Tibial artery (tissue), 4 donors: ENCODE measurements at places on chromosomes 3 and 15.

DNA sequence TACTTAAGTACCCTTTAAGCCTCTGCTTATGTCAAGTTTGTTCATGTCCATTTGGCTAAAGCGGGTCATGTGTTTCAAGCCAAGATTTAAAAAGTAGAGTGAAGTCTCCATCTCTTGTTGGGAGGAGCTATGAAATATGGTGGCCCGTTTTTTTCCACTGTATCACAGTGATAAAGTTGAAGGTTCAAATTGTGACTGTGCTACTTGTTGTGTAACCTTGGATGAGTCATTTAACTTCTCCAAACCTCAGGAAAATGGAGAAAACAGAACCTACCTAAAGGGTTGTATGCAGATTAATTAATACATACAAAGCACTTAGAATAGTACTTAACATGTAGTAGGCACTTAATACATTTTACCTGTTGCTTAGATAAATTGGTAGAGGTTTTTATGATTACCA lies 43.4 kb downstream of the SNAPC5 start:
- DNase-seq = no peak

GRCh38 chr3:190621927-190622326 lies 108.0 kb downstream of the IL1RAP start:
- DNase-seq = no peak

DNA sequence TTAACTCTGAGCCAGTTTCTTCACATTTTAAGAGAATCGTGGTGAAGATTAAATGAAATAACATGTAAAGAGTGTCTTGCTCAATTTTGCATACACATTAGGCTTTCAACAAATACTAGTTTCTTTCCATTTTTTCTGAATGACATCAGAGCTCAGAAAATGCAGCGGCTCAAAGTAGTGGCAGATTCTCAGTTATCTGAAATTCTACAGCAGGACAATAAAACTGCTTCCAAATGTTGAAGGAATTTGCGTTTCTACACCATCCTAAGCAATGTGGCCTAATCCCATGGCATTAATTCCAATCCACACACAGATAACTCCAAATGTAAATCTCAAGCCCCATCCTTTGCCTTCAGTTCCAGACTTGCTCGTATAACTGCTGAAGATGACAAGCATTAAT lies 115.8 kb downstream of the PLCH1 start:
- no peak for DNase-seq

DNA sequence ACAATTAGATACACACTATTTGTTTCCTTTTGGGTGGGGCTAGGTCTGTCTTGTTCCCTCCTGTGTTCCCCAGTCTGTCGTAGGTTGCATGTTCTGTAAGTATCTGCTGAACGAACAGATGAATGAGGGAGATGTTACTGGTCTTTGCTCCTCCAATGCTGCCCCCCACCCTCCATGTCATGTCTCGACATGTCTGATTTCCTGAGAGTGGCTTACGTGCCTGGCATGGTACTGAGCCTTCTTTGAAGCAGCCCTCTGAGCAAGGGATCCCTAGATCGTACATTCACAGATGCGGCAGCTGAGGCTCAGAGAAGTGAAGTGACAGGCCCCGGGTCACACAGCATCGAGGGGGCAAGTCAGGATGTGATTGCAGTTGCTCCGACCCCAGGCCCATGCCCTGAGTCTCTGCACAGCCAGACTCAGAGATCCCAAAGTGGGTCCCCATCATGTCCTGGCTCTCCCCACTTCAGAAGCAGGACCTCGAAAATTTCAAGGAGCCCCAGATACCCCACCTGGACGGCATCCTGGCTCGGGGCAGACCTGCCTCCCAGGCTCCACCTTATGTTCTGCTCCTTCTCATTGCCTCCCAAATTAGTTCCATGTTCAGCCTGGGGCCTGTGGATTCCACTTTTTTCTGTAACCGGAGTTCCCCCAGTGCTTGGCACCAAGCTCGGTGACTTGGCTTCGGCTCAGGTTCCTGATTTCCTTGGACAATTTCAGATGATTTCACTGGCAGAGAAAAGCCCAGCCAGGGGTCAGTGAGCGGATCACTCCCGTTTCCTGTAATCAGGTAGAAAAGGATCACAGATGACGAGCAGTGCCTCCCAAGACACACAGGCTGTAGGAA lies 24.7 kb downstream of the GOLGA6L2 start:
- DNase-seq = peak; percentile 89

DNA sequence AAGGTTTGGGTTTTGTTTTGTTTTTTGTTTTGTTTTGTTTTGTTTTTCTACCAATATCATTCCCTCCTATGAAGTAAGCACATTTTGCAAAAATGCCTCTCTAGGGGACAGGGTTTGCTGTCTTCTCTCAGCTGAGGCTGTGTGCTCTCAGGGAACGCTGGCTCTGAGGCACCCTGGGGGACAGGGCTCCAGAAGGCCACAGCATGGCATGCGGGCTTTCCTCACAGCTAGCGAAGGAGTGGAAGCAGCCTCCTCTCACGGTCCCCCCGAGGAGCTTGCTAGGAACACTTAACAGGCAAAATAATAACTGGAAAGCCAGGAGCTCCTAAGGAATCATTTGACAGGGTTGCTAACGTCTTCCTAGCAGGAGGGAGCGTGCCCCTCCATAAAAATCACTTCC lies 227.7 kb upstream of the ST8SIA2 start:
- DNase-seq = no peak

- no peak for DNase-seq
These were observed 1.9 kb downstream of the CNBP start for GRCh38 chr3:129181819-129182218.

DNA sequence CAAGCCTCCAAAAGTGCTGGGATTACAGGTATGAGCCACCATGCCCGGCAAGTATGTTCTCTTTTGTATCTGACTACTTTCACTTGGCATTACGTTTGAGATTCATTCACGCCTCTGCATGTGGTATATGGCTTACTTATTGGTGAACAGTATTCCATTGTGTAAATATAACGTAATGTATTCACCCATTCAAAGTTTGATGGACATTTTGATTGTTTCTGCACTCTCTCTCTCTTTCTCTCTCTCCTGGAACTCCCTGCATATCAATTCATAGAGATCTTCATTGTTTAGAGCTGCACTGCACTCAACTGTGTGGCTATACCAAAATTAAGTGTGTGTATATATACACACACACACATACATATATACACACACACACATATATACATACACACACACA lies 30.4 kb downstream of the SPPL2A start:
- no peak for DNase-seq

- DNase-seq = no peak
These were observed 111.6 kb downstream of the TPRA1 start for GRCh38 chr3:127478922-127479321.

DNA sequence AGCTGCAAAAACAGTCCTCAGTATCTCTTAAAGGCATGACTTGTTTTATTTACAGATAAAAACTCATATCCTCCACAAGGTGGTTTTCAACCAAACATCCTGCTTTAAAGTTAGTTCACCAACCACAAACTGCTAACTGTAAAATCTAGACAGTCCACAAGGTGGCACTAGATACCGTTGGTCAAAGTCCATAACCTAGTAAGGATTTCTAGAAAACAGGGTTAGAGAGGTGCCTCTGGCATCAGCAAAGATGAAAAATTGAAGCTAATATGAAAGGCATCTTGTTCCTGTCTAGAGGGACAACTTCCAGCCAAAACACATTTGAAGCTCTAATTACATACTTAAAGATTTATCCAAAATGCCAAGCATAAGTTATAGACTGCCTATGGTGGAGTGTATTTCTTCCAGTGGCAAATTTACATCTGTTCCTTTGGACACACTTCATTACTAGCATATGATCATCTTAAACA lies 56.0 kb downstream of the ZMAT3 start:
- DNase-seq = peak; percentile 24

GRCh38 chr15:51328926-51329325 lies 9.5 kb downstream of the CYP19A1 start:
- DNase-seq = no peak

DNA sequence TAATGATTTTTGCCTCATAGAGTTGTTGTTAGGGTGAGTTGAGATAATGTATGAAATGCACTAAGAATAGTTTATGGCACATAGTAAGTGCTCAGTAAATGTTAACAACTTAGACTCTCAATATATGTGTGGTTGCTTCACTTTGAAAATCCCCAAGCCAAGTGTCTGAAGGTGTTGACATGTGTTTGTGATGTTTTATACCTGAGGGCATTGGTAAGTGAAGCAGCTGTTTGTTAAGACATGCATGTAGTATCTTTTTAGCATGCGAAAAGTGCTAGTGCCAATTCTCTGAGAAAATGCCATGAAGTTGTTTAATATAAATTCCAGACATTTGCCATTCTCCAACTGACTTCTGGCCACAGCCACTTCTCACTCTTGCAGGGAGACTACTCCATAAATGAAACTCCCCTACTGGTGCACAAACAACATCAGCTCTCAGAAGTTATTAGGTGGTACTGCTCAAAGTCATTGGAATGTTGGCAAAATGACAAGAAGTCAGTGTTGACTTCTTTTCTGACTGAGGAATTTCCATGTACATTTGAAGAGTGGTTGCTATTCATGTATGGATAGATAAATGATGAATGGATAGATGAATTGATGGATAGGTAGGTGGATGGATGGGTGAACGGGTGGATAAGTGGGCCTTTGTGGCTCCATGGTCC lies 103.6 kb upstream of the NUDT16 start:
- no peak for DNase-seq

GRCh38 chr15:58425185-58425584 lies 6.6 kb upstream of the LIPC start:
- no peak for DNase-seq

DNA sequence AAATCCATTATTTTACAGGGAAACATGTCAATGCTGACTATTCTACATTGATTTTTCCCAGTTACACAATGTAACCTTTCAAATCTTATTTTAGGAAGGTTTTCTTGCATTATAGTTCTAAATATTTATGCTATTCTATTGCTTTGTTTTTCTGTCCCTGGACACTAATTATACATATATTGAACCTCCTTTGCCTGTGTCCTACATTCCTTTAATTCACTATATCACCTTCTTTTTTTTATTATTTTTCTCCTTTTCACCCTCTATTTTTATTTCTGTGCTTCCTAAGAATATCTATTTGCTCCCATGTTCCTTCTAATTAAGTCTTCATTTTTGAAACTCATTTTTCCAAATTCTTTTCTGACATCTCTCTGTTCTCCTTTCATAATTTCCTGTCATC lies 259.2 kb downstream of the TJP1 start:
- no peak for DNase-seq

GRCh38 chr15:87263871-87264270 lies 992.7 kb downstream of the NTRK3 start:
- DNase-seq = no peak

DNA sequence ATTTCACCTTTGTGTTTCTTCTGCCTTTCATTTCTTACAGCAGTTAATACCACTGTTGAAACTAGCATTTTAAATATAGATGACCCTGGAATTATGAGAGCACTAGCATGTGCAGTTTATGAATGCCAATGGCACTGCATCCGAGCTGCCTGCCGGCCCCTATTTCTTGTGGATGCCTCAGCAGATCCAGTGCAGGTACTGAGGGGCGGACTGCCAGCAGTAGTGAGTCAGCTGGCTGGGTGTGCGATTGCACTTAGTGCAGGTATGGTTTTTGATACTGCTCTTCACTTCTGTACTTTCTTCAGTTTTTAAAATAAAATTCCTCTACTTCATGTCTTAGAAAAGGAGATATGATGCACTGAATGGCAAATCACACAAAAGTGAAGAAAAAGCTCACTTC lies 453.0 kb downstream of the DIPK2A start:
- no peak for DNase-seq

DNA sequence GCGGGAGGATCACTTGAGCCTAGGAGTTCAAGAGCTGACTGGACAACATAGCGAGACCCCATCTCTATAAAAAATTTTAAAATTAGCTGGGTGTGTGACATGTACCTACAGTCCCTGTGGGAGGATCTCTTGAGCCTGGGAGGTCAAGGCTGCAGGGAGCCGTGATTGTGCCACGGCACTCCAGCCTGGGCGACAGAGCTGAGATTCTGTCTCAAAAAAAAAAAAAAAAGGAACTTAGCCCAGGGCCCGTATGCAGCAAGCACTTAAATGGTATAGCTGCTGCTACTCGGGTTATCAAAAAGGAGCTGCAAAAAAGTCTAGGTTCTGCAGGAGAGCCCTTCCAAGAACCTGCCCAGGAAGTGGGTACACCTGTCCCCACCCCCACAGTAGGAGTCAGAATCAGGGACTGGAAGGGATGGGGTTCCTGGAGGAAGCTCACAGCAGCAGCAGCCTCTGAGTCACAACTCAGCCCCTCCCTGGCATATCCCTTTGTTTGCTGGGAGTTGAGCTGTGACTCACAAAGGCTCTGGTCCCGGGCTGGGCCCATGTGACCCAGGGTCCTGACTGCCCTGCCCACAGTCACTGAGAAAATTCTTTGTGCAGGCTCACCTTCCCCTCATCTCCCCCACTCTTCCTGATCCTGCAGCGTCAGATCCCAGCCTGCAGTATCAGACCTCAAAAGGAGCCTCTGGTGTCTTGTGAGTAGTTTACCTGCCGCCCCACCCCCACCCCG lies at the start of gene SPATA12:
SPATA12 (plus strand) TSS at position 576 of the 733 bp plus-strand sequence. CDS start 13,031 bp downstream, outside the sequence.
- DNase-seq = peak; percentile 78

- no peak for DNase-seq
These were observed 158.6 kb downstream of the THSD4 start for GRCh38 chr15:71273731-71274447.

DNA sequence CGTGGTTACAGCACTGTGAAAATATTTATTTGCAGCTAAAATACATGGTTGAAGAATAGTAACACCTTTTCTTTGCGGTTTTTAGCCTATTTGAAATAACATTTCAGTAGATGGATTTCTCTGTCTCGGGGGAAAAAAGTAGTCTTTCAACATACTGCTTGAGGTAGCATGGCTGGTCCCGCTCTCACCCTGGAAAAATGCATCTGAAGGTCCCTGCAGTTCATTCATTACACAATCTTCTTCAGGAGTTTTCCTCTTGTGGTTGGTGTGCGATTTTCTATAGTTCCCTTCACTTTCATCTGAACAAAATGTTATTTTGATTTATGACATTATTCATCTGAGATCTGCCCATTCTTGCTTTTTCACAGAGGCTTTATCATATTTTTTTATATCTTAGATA lies 75.9 kb downstream of the STRIT1 start:
- DNase-seq = no peak

DNA sequence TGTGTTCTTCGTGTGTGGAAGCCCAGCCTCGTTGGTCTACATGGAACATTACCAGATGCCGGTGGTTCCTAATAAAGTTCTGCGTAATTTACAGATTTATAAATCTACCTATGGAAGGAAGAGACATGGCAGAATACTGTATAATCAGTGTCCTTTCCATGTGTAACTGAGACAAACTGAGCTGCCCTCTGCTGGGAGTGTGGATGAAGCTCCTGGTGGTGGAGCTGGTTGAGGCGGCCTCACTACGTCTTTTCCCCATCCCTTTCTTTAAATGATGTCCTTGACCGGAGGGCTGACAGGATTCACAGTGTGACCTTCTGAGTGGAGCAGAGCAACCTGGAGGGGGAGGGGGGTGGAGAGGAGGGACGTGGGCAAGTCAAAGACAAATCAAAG lies 267.0 kb upstream of the CHRM5 start:
- DNase-seq = no peak

DNA sequence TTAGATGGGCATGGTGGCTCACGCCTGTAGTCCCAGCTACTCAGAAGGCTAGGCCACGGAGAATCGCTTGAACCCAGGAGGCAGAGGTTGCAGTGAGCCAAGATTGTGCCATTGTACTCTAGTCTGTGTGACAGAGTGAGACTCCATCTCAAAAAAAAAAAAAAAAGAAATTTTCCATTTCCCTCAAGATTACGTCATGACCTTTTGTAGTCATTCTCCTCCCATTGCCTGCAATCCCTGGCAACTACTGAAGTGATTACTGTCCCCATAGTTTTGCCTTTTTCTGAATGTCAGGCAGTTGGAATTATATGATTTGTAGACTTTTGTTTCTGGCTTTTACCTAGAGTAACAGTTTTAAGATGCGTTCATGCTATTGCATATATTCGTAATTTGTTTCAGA lies 28.0 kb downstream of the WDR76 start:
- no peak for DNase-seq
